ENCODE measurements at places on chromosomes 1 and 21. TPM values are rescaled to one million over a fixed set of nuclear protein-coding genes. Genes with fewer than 3 reads are reported as not detected.

Gene COL24A1
- total RNA-seq: 0.33 TPM

Gene NUP210L
- 0.14 TPM for total RNA-seq

Gene ADAM30
- not detected for total RNA-seq

GRCh38 chr1:110234691-110235090 lies 24.6 kb downstream of the KCNC4 start:
- no peak for DNase-seq

GRCh38 chr1:150973258-150973835 lies 1.3 kb downstream of the CERS2 start:
- DNase-seq: no peak

Gene KPNA6
- total RNA-seq: 17.1 TPM

GRCh38 chr1:230172016-230172537 lies 105.0 kb downstream of the GALNT2 start:
- no peak for DNase-seq

- no peak for DNase-seq
Measured at GRCh38 chr1:171641076-171641864, 11.2 kb downstream of the MYOC start.

GRCh38 chr21:26495283-26495849 lies 77.7 kb downstream of the CYYR1 start:
- no peak for DNase-seq

GRCh38 chr21:46429754-46430681 lies 28.7 kb upstream of the DIP2A start:
- no peak for DNase-seq

Gene SAMD11
- total RNA-seq: 0.38 TPM

GRCh38 chr1:243505986-243506689 lies 250.3 kb downstream of the SDCCAG8 start:
- no peak for DNase-seq

Gene AIM2
- 3.8 TPM for total RNA-seq

Gene COL9A2
- 3.4 TPM for total RNA-seq

Gene ANXA9
- 0.14 TPM for total RNA-seq

Gene CASQ1
- total RNA-seq: 0.42 TPM

GRCh38 chr1:225508538-225509375 lies 80.9 kb upstream of the LBR start:
- no peak for DNase-seq

Gene RXFP4
- total RNA-seq: not detected

DNA sequence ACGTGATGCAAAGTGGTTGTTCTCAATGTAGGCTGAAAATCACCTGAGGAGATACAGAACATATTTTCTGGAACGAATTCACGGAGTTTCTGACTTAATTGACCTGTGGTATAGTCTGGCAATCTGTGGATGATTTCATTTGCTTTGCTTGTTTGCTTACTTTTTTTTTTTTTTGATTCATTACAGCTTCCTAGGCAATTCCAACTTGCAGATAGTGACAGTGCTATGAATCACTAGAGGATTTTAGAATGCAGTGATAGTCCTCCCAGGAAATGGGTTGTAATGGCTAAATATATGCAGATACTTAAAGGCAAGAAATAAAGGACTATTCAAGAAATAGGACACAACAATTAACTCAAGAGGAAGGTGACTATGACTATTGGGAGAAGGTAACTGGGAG lies 1378.1 kb upstream of the PRMT6 start:
- no peak for DNase-seq

DNA sequence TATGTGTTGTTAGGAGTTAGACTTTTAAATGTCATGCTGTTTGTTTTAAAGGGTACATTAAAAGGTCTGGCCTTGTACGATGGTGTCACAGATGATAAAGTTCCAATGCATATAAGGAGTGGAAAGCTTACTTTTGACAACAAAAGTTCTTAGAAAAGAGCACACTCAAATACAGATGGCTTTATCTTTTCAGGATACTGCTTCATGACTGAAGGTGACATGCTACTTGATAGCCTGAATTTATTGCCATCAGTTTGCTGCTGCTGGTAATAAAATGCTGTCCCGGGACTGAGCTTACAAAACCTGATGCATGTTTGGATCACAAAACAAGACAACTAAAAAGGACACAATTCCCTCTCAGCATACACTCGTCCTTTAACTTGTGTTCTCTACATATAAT lies 84.9 kb downstream of the TTC3 start:
- no peak for DNase-seq

- DNase-seq: no peak
Measured at GRCh38 chr1:85888921-85889320, 180.7 kb upstream of the ZNHIT6 start.

DNA sequence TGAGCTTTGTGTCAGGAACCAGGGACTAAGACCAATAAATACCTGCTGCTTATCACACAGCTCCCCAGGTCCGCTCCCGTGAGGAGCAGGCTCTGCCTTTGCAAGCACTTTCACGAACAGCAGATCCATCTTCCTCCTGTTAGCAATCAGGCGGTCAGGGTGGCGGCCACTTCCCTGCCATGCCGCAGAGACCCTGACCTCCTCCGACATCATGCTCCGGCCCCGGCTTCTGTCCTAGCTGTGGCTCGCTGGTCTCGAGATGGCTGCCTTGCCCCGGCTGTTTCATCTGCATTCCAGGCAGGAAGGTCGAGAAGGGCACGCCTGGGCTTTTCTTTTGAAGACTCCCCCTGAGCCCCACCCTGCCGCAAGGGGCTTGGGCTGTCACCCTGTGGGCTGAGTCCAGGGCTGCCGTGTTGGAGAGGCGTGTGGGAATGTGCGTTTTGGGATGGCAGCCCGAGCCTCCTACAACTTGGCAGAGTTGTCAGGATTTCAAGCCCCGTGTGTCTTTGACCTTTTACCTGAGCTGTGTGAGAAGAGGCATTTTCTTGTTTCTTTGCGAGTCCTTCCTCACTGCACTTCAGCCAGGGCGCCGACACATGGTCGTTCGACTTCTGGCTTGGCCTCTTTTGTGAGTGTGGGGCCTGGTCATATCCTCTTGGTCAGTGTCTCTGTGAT lies 59.5 kb downstream of the AGPAT3 start:
- no peak for DNase-seq

DNA sequence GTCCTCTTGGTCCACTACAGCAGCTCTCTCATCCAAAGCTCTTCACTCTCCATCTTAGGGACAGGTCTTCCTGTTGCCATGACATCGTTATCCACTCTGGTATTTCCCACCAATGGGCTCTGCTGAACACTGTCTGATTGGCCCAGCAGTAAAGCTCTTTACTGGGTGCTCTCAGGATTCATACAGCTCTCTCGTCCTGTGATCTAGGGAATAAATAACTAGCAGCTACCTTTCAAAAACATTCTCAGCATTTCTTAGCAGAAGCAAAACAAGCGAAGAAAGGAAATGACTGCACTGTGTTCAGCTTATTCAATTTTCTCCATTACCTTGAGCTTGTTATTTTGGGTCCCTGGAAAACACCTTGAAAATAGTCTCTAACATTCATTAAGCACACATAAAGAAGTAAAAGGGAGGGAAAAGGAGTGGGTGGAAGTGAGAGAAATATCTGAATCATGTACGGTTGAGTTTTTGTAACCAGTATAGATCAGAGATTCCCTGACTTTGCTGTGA lies 163.4 kb upstream of the SGIP1 start:
- DNase-seq: no peak

DNA sequence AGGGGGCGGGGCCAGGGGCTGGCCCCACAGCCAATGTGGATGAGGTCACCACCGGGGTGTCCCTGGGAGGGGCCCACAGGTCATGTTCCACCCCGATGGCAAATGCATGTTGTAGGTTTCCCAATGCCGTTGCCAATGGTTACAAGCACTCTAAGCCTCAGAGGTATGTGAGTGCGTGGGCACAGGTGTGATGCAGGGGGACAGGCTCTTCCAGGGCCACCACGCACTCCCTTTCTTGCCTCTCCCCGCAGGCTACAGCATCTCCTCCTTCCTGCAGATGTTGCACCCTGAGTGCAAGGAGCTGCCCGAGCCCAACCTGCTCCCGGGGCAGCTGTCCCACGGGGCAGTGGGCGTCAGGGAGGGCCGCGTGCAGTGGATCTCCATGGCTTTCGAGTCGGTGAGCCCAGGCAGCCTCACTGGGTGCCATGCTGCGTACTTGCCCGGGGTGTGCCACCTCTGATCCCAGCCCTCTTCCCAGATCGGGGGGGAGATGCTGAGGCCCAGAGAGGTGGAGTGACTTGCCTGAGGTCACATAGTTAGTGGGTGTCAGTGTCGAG lies 52.4 kb downstream of the DISP3 start:
- DNase-seq: no peak

Gene PDZK1IP1
- total RNA-seq: 1.1 TPM

DNA sequence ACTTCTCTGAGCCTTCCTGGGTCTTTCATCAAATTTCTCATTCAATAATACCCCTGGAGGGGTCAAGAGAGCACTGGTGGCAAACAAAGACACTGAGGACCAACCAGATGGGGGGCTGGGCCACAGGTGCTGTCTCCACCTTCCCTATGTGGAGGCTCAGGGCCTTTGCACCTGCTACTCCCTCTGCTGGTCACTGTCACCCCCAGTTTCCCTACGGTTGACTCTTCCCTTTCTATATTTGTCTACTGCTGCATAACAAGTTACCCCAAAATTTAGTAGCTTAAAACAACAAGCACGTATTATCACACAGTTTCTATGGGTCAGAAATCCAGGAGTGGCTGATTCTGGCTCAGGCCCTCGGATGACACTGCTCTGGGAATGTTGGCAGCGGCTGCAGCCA lies 138.8 kb upstream of the RUNX3 start:
- no peak for DNase-seq

DNA sequence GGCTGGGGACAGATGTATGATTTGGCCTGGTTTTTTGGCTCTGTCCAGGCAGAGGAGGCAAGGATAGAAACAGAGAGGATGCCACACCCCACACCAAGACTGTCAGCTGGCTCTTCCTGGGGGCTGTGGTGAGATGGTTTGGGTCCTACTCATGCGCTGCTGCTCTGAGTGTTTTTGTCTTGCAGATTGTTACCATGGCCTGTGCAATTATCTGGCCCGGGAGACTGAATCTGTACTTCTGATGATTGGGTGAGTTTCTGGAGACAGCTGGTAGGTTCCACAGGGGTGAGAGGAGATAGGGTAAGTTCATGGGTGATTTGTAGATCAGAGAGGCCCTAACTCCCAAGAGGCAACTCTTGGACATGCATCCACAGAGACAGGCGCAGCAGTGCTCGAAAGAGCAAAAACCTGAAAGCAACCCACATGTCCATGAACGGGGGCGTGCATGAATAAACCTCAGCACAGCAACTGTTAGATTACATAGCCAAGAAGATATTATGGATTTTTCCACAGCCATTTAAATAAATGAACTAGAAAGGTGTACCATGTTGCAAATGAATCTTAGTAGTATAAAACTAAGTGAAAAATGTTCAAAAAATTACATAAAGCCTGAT lies 17.8 kb downstream of the AADACL4 start:
- DNase-seq: no peak

DNA sequence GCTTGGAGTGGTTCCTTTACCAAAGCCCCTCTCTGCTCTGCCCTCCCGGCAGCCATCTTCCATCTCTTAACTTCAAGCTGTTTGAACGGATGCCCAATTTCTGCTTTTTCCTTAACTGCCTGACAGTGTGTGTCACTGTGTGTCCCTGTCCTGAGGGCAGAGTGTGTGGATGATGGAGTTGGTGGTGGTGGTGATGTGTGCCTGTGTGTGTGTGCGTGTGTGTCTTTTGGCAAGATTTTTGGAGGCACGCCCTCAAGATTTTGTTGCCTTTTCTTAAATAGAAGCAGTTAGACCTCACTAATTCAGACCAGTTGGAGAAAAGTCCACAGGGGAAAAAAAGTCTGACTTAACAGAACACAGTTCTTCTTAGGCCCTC lies 30.3 kb downstream of the SERTAD4 start:
- DNase-seq: no peak

- DNase-seq: no peak
Measured at GRCh38 chr1:77948841-77949424, 29.9 kb downstream of the FUBP1 start.

DNA sequence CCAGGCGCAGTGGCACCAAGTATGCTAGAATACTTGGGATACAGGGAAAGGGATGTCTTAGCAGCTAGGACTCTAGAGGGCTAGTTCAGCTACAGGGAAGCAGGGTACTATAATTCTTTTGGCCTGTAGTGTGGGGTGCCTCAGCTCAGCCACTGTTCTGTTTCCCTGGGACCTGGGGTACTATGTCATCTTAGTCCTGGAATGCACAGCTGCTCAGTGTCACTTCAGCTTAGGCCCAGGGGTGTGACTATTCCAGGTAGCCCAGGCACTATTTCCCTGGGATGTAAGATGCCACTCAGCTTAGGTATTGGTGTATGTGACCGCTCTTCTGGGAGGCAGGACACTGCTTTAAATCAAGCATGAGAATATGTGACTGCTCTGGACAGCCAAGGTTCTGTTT lies 34.1 kb downstream of the RGSL1 start:
- no peak for DNase-seq

- no peak for DNase-seq
Measured at GRCh38 chr1:44717156-44717555, 13.8 kb downstream of the RNU5D-1 start.

DNA sequence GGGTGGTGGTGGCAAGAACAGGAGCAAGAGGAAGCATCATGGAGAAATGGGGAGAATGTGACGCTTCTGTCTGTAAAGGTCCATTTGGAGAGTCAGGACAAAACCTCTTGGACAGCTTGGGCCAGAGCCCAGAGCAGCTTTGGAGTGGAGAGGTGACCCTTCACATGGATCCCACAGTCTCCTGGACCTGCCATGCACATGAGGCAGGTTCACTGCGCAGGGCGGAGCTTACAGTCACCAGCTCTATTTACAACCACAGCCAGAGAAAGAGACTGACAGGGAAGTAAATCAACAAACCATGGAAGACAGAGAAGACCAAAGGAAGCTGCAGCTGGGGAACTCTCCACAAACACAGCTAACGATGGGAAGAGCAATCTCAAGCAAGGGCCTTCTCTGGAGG lies 828 bp upstream of the RGS8 start:
- no peak for DNase-seq

DNA sequence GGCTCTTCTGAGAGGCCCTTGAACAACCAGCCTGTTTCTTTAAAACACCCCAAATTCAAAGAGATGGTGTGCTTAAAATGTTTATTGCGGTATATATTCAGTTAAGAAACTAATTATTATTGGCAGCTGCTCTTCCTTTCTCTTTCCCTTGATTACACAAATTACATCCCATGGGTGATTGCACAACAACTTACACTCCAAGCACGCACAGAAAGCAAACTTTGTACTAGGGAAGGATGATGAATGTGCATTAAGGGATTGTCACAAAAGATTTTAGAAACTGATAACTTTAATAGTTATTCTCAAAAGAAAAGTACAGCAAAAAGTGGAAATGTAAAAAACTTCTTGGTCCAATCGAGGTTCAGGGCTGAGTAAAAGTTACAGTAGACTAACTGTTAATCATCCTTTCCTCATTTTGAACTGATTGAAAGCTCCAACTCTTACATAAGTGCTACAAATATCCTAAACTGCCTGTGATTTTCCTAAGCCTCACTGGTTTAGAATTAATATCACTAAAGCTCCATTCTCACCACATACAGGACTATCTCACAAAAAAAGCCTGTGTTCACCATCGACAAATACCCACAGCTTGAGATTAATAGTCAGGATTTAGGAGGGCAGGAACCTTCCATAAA lies 153.4 kb downstream of the TTLL7 start:
- DNase-seq: no peak

- no peak for DNase-seq
Measured at GRCh38 chr21:31720739-31721138, 11.2 kb downstream of the SCAF4 start.

- no peak for DNase-seq
Measured at GRCh38 chr1:30185809-30186208, 537.6 kb downstream of the MATN1 start.

Measured in thymus (tissue), 14 donors.